ENCODE measurements at places on chromosomes 16 and 17.
A peak's percentile ranks its signal among the peaks of the same experiment; 100 is the strongest.

GRCh38 chr16:81239367-81240121, 1.1 kb downstream of the BCO1 start:
- DNase-seq = no peak

- DNase-seq = peak; percentile 60
These were observed 782.7 kb downstream of the CDH11 start for GRCh38 chr16:64339052-64339770.

GRCh38 chr17:81948635-81949378, 1.8 kb upstream of the MYADML2 start:
- DNase-seq = no peak

DNA sequence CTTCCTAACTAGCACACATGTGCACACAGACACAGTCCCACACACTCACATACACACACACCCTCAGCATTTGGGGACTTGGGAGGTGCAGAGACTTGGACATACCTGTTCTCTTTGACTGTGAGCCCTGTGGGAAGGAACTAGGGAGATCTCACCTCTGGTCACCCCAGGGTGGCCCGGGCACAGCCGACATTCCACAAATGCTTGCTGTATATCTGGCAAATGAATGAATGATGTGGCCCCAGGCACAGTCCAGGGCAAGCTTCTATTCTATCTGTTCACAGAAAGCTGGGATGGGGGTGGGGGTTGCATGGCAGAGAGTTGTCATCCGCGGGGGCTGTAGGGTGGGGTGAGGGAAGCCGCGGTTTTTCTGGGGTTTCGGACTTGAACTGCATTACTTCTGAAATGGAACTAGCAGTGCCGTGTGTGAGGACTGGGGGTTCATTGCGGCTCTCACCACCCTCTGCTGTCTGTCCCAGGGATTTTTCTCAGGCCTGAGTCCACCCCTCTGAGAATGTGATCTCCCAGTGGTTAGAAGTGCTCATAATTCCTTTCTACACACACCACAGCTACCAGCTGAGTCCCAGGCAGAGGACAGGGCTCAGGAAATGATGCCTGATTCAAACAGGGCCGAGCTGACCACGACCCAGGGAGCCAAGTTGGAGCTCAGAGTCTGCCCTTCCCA, 3.3 kb upstream of the RIPOR1 start:
- DNase-seq = no peak

GRCh38 chr17:82483836-82484235, 25.3 kb downstream of the NARF start:
- DNase-seq = no peak

GRCh38 chr16:12296991-12297390, 320.5 kb downstream of the SNX29 start:
- DNase-seq = no peak

GRCh38 chr17:32256701-32257019, 9.0 kb upstream of the RHBDL3 start:
- no peak for DNase-seq

DNA sequence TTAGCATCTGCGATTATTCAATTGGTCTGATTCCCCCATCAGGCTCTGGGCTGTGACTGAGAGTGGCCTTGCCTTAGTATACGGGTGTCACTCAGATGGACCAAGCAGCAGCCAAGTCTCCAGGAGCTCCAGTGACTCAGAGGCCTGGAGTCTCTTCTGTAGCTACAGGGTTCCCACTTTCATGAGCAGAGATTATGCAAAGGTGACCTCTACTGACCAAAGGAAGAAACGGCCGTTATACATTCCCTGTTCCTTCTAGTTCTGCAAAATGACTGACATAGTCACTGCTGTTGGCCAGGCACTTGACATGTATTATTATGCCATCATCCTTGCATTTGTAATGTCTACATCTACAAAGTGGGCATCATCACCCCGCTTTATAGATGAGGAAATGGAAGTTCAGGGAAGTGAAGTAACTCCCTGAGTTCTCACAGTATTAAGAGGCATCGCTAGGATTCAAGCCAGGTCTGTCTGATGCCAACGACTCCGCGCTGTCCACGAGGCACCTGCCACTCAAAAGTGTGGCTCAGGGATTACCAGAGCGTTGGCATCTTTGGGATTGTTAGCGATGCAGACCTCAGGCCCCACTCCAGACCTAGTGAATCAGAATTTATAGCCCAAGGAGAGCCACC, 23.3 kb downstream of the SLC38A7 start:
- DNase-seq = peak; percentile 56

GRCh38 chr16:79372503-79373184, 227.9 kb downstream of the MAF start:
- no peak for DNase-seq

DNA sequence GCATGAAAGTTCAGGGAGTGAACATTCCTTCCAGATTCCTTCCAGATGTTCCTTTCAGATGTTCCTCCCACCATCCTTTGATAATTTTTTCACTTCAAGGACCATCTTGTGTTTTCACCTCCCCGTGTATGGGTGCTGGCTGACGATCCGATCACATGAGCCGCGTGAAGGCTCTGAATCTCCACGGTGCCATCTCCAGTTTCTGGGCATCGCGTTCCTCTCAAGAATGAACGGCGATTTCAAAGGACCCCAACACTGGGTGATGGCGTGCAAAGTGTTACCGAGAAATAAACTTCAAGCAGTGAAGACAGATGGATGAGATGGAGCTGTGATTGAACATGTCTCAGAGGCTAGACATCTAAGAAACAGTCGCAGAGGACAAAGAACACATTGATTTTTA, 245.3 kb downstream of the GSG1L start:
- DNase-seq = no peak

- no peak for DNase-seq
These were observed 21.4 kb upstream of the PITPNM3 start for GRCh38 chr17:6577686-6578263.

DNA sequence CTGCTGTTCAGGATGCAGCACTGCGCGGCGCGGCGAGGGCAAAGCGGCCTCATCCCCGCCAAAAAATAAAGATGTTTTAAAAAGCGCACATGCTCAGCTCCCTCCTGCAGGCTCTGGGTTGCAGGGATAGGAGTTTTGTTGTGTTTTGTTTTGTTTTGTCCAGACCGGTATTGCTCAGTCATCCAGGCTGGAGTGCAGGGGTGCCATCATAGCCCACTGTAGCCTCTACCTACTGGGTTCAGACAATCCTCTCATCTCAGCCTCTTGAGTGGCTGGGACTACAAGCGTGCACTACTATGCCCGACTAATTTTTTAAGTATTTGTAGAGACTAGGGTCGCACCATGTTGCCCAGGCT, 636 bp downstream of the WWOX start:
- no peak for DNase-seq

DNA sequence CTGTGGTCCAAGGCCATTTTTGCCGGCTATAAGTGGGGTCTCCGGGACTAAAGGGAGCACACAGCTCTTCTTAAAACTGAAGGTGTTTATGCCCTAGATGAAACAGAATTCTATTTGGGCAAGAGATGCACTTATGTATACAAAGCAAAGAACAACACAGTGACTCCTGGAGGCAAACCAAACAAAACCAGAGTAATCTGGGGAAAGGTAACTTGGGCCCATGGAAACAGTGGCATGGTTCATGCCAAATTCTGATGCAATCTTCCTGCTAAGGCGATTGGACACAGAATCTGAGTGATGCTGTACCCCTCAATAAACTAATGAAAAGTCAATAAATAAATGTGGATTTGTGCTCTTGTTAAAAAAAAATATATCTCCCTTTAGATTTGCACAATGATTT, 20.2 kb upstream of the SHISA9 start:
- no peak for DNase-seq

- DNase-seq = no peak
These were observed 165.1 kb downstream of the XYLT1 start for GRCh38 chr16:17305694-17306093.

DNA sequence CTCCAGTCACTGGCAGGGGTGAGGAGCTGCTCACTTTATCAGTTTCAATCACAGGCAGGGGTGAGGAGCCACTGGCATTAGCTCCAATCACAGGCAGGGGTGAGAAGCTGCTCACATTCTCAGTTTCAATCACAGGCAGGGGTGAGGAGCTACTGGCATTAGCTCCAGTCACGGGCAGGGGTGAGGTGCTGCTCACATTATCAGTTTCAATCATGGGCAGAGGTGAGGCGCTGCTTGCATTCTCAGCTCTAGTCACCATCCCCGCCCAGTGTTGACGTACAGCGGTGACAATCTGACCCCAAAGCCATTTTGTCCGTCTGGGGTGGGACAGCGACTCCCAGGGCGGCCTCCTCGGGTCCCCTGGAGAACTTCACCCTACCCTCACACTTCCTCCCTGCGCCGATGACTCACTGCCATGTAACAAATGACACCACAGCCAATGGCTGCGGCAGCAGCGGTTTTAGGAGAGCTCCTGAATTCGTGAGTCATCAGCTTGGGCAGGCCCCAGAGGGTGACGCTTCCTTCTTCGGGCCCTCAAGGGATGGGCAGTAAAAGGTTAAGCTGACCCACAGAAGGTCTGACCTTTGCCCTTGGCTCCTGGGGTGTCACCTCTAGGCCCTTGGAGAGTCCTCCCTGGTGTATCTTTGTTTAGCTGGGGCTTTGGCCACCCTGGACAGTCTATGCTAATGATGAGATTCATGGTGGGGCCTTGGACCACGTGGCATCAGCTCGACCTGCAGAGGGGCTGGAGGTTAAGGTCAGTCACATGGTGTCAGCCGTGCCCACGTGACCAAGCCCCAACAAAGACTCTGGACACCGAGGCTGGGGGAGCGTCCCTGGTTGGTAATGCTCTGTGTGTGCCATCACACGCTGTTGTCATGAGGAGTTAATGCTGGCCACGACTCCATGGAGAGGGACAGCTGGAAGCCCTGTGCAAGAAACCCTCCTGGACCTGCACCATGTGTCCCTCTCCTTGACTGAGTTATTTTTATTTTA, 171.7 kb downstream of the C16orf95 start:
- no peak for DNase-seq

- DNase-seq = no peak
These were observed 16.4 kb downstream of the NDEL1 start for GRCh38 chr17:8451933-8452614.

DNA sequence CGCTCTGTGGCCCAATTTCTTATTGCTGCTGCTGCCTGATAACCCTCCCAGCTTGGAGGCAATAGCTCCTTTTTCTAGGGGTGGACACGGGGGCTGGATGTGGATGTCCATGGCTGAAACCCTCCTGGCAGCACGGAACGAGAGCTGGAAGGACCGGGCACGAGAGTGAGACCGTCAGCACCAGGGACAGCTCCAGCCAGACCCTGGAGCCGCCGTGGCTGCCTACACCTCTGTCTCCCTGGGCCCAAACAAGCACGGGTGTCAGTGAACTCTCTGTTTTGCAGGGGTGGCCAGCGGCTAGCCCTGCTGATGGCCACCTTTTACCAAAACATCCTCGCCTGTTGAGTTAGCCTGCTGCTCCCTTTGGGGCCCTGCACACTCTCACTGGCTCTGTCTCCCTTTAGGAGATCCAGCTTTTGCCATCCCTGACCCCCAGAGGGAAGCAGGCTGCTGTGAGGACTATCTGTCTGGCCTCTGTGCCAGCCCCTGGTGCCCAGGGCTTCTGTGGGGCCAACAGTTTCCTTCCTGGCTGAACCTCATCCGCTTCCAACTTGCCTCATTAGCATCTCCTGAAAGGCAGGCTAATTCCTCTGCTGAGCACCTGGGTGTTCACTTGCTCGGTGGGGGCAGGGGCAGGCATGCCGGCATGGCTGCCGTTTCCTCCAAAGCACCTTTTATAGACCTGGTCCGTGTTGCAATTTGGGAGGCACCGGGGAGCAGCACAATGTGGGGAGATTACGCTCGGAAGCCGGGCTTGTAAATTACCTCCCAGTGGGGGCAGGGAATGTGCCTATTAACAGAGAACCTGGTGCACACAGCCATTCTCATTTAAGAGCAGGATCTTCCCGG, 118.1 kb downstream of the ENGASE start:
- DNase-seq = no peak

DNA sequence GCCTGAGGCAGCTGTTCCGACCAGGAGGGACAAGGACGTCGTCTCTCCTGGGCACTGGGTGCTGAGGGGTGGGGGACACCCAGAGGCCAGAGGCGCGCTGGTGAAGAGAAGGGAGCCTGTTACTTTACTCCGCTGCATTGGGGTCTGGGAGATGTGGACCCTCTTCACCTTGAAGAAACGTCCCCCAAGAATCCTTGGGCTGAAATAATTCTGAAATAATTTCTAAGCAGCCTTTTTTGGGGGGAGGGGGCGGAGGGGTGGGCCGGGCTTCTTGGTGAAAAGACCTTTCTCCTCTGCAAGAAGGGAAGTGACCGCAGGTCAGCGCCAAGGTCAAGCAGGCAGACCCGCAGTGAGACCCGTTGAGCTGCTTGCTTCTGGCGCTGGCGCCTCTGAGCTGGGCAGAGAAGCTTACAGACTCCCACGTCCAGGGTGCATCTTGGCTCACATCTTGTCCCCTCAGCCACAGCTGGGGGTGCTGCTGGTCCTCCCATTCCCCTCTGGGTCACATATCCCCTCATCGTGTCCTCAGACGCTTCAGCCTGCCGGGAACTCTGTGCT, 1.1 kb downstream of the SYT17 start:
- no peak for DNase-seq

GRCh38 chr16:73064994-73065545, 17.1 kb upstream of the ZFHX3 start:
- DNase-seq = no peak

GRCh38 chr17:81393684-81394376, 1.4 kb upstream of the BAHCC1 start:
- peak; percentile 95 for DNase-seq
